ENCODE measurements at places on chromosomes 7 and 10.

DNA sequence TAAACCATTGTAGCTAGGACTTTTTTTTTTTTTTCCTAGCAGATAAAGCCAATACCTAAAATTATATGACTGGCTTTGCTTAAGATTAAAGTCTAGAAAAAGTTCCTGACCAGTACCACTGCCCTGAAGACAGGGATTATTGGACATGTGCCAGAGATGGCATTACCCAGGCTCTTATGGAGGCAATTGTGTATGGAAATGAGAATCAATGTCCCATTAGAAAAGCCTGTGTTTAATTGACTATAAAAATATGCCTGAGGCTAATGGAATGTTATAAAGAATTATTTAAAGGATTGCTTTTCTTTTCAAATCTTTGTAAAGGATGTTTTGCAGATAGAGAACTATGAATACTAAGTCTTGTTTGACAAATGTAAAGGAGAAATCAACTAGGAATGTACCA, 196.7 kb downstream of the ANK3 start:
- DNase-seq, result no peak

- no peak for DNase-seq
Observed at GRCh38 chr10:110619514-110620397, 24.4 kb upstream of the RBM20 start.

- DNase-seq, result no peak
Observed at GRCh38 chr10:57053530-57053929, 692.5 kb upstream of the ZWINT start.

DNA sequence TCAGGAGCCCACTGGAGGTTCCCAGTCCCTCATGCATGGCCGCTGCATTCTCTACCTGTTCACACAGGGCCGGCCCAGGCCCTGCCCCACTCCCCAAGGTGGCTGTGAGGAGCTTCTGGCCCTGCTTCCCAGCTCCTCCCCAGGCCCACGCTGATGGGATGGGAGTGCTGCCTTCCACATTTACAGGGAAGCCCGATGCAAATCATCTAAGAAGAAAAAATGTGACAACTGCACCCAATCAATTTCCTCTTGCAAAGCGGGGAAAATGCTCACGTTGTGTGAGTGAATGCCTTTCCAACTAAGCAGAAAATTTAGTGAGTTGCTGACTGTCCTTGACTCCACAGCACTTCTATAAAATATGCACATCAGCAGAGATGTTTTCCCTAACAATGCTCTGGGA, 485.8 kb upstream of the MGMT start:
- DNase-seq, result no peak

DNA sequence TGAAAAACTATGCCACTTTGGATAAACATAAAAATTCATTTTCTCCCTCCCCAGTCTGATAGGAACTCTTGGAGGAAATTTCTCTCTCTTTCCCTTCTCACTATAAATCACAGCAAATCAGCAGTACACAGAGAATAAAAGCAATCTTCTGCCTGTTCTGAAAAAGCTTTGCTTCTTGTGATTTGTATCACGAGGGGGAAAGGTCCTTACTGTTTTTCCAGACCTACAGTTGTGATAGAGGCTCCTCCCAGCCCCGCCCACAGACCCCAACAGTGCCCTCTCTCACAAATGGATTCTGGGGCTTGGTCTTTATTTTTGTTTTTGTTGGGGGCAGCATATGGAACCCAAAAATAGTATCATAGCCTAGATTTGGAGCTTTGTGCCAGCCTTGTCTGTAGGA, 12.2 kb downstream of the FOXK1 start:
- no peak for DNase-seq

GRCh38 chr10:117757086-117757720, 214.7 kb downstream of the EMX2 start:
- no peak for DNase-seq

GRCh38 chr7:130273081-130273932, 6.6 kb downstream of the CPA2 start:
- no peak for DNase-seq

DNA sequence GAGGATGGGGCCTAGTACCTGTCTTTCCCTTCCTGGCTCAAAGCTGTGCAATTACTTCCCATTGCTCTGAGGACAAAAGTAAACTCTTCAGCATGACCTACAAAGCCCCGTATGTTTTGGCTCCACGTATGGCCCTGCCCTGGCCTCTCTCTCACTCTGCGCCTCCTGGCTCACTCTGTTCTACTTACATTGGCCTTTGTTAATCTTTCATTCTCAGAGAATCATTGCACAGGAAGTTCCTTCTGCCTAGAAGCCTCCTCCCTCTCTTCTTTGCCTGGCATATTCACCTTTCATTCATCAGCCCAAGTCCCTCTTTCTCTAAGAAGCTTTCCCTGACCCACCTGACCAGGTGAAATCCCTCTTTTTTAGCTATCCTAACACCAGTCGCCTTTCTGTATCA, 23.9 kb downstream of the LIPM start:
- DNase-seq, result no peak

DNA sequence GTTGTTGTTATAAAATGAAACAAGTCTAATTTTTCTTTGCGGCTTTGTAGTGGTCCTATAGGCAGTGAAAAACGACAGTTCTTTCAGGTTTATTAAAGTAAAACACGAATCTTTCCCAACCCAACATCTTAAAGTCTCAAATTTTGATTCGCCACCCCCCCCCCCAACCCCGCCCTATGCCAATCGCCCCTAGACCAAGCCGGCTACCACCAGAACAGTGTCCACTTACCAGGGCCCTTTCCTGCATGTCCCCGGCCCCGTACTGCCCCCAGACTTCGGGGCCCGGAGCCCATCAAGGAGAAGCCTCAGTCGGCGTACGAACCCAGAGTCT, 335 bp upstream of the CHCHD1 start:
- no peak for DNase-seq

DNA sequence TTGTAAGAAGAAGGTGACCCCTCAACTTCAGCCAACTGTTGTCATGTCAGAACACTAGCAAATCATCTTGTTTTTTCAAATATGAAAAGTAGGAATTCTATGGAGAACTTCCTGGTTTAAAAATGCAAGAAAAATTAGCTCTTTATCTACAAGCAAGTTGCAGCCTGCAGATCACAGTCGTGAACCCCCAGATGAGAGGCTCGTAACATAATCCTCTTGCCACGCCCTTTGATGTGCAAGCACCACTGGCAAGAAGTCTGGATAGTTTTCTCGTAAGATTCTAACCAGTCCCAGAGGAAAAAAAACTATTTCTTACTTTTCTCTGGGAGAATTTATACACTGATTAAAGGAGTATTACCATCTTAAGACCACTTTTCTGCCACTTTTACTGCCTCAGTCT, 132.3 kb downstream of the DPY19L1 start:
- no peak for DNase-seq

DNA sequence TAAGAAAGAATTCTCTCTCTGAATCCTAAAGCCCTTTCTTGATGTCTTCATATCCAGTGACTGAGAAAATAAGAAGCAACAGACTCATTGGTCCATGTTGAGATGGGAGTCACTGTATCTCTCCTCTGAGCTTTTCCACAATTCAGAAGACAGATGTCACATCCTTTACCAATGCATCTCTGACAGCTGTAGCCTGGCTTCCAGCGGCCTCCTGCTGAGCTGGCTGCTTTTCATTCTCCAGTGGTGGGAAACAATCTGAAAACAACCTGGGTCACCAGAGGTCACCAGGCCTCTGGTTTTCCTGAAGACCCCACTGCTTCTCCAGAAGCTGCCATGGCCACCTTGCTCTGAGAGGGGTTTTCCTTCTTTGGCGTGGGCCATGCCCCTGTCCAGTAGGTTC, 18.3 kb upstream of the RPA3 start:
- no peak for DNase-seq

- no peak for DNase-seq
Observed at GRCh38 chr10:79183468-79183865, 114.7 kb downstream of the ZMIZ1 start.

DNA sequence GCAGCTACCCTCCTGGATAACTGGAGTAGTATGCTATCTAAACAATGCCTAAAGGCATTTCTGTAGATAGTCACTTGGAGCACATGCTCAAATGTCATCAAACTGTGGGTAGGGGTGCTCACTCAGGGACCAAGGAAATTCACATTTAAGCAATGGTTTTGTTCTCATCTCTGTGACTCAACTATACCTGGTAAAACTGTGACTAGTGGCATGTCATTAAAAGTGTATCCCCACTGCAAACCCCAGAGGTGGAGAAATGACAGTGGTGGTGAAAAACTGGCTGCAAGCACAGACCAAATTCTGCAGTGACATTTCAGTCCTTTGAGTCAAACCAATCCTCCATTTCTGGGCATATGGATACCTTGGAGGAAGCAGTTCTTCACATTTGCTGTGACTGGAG, 134.2 kb upstream of the EFCAB10 start:
- DNase-seq, result no peak

DNA sequence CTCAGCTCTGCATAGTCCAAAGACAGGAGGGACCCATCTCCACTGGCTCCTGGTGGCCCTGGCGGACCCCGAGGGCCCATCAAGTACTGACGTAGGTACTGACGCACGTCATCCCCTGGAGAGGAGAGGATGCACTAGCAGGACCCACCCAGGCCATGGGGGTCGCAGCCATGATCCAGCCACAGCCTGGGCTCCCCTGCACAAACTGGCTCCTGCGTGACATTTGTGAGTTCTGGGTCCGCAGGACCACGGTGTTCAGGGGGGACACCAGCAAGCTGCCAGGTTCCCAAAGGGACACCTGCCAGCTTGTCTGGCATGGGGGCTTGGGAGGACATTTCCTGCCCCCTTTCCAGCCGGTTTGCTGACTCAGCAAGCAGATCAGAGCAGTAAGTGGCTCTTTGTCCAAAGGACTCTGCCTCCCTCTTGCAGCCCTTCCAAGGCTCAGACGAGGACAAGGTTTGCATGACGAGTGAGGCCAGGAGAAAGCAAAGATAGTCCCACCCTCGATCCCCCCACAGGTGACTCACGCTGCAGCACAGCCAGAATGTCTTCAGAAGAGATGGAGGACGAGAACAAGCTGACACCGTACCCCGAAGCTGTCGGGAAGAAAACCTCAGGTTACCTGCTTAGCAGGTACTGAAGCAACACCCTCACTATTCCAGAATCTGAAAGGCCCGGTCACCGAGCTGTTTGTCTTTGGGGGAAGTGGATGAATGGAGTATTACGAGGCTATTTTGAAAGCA, 49.0 kb downstream of the COL17A1 start:
- no peak for DNase-seq

DNA sequence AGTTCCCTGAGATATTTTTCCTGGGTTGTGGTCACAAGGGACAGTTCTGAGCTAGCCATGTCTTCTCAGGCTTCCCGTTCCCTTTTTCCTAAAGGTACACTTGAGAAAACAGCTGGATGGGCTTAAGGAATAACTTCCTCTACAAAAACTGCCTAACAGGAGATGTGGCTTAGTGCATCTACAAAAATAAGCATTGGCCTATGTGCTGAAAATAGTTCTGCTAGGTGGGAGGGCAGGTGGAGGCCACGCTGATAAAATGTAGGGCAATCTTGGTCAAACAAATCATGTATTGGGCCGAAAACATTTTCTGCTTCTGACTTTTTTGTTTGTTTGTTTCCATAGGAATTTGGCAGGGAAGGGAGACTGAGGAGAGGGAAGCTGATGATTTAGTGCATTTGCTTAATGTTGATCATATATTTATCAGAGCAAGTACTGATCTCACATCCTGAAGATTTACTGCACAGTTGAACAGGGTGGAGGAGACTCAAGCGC, 409.4 kb upstream of the FZD8 start:
- DNase-seq, result no peak

DNA sequence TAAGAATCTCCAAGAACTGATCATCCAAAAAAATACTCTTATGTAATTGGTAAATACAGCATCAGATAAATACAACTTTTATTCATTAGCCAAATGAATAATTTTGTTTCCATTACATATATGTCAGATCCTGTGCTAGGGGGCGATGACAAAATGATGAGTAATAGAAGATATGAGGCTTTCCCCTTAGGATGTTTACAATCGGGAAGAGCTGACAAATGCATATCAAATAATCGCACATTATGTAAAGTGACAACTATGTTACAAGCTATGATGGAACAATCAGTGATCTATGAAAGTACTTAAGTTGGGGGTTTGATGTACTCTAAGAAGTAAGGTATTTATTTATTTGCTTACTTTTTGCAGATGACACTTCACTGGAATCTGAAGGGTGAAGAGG, 465.6 kb upstream of the VSTM2A start:
- DNase-seq, result no peak

- no peak for DNase-seq
Observed at GRCh38 chr10:59734014-59734462, 19.2 kb downstream of the MRLN start.

DNA sequence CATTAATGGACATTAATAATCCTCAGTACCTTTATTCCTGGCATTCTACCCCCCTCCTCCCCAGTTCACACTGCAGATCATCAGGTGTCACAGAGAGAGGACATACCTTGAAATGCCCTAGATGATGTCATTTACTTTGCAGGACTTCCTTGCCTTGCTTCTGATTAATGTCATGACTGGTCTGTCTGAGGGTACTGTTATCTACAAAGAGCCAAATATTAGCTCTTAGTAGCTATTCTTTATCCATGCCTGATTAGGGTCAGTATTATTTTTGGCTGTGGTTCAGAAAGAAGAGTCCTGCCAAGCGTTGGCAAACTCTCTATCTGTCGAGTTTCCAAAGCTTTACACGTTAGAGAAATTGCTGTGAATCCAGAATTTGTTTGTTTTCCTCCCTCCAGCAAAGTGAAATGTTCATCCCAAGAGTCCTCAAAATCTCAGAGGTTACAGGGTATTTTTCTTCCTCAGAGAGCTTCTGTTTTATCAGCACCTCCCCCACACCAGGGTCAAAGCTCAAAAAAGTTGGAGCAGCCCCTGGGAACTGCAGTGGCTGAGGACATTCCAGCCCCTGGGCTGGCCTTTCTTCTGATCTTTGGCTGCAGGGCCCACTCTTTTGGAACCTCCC, 12.6 kb downstream of the SCD start:
- DNase-seq, result no peak

DNA sequence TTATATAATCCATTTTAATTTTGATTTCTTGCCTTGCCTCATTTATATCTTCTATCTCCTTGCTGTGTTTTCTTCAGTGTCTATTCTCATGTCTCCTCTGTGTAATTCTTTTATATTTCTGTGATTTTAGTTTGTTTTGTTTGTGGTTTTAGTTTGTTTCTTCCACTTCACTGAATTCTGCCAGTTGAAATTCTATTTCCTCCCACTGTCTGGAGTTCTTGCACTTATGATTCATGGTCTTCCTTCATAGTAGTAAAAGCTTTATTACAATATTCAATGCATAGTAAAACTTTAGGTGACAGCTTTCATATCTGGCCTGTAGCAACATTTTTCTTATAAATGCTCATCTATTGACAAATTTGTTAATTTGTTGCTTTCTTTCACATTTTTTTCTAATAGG, 113.3 kb downstream of the MAGI2 start:
- DNase-seq, result no peak

- DNase-seq, result no peak
Observed at GRCh38 chr10:2981361-2981801, 86.0 kb upstream of the PFKP start.

GRCh38 chr10:5500910-5501309, 1.5 kb upstream of the CALML5 start:
- no peak for DNase-seq

- no peak for DNase-seq
Observed at GRCh38 chr7:12389089-12389700, 14.5 kb downstream of the VWDE start.
